ENCODE measurements at places on chromosomes 2 and 18.
A peak's percentile ranks its signal among the peaks of the same experiment; 100 is the strongest.

- no peak for DNase-seq
These were observed 103.3 kb downstream of the PLA2R1 start for GRCh38 chr2:159959136-159959535.

GRCh38 chr2:30262716-30263309 lies 31.5 kb downstream of the LBH start:
- peak; percentile 0 for DNase-seq

DNA sequence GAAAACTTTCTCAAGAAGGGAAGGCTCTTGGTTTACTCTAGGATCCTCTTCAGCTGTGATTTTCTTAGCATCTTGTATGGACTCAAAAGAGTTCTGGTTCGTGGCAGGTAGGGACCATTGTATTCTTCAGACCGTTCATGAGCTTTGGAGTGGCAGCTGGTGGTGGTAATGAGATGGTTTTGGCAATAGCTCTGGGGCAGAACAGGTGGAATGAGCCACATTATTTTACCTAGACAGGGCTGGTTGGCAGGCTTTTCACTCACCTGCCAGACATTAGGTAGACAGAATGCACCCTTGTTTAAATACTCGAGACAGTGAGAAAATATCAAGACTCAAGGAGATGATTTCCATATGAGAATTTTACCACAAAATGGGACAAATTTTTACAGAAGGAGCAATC lies 26.2 kb upstream of the MGAT5 start:
- DNase-seq, result no peak

GRCh38 chr2:206084870-206085741 lies 868 bp downstream of the INO80D start:
- DNase-seq, result peak; percentile 50

GRCh38 chr2:240930096-240930630 lies 24.0 kb downstream of the CROCC2 start:
- no peak for DNase-seq

GRCh38 chr2:65153515-65153914 lies 23.6 kb upstream of the RAB1A start:
- DNase-seq, result no peak

DNA sequence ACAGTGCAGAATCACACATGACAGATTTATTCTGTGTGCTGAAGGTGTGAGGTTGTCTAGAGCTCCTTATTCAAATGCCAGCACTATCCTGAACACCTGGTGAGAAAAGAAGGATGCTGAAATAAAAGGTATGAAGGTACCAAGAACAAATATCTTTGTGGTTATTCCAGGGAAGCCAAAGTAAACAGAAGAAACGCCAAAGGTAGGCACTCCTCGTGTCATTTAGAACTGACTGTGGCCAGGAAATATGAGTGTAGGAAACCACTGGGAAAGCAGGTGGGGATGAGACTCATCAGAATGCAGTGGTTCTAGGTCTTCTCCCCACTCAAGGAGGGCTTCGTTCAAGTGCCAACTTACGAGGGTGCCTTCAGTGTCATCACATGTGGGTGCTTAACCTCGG lies 80.8 kb downstream of the KIF5C start:
- no peak for DNase-seq

- no peak for DNase-seq
These were observed 696.7 kb upstream of the SOX11 start for GRCh38 chr2:4995466-4995865.

DNA sequence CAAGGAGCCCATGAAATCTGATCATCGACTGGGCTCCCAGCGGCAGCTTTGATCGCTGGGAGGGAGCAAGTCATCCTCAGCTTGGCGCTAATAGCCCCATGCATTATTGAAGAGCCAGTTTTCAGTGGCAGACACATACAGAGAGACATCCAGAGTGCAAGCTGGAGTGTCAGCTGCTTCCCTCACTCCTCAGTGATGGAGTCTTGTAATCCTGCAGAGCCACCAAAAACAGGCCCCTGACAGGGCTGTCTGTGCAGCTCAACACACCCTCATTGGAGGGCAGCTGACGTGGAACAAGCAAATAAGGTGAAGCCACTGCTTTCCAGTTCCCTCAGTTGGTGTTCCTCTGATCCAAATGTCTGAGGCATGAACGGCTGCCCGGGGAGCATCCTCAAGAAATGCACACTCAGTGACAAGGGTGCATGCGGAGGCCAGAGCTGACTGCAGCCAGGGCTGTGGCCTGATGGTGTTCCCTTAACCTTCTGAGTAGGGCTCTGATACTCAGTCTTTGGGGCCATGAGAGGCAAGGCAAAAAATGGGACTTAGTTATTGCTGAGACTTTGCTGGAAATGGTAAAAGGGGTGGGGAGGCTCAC lies 97.4 kb downstream of the RHOB start:
- no peak for DNase-seq

GRCh38 chr2:18791172-18791797 lies 201.9 kb upstream of the NT5C1B start:
- no peak for DNase-seq

DNA sequence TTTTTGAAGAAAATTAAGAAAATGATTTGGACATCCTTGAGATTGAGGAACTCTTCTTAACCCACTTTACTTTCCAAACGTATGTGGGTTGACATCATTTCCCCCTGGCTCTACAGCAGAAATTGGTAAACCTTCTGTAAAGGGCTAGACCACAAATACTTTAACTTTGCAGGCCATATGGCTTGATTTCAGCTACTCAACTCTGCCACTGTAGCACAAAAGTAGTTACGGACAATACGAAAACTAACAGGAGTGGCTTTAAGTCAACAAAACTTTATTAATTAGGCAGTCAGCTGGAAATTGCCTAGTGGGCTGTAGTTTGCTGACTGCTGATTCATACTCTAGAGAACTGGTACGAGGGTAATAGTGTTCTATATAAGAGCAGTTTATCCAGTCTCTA lies 83.2 kb upstream of the DTNB start:
- DNase-seq, result no peak

DNA sequence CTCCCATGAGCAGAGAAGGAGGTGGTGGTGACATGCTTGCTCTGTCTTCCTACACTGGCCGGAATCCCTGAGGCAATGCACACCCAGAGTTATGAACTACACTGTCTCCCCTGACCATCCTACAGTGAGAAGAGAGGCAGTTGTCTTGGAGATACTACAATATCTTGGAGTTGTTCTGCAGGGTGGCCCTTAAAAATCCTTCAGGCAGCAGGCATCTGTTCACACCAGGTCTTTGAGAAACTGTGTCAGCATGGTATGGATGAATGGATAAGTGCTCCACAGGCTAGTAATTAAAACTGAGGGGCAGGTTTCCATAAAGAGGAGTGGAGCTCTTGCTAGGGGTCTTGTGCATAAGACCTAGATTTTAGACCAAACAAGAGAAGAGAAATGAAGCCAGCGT lies 223.7 kb upstream of the COPS8 start:
- no peak for DNase-seq

DNA sequence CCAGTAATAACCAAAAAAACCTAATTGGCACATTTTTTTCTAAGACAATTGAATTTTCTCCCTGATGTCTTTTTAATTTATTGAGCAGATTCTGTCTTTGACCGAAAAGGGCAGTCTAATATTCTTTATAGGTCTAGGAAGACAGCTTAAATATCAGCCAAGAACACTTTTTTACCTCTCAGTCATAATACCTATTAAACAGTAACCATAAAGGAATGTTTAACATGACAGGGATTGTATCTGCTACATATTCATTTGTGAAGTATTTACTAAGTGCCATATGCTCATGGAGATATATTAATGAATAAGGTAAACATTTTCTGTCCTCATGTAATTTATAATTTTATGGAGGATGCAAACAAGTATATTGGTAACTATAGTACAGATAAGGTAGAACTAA lies 3.1 kb upstream of the HTR2B start:
- DNase-seq, result no peak

DNA sequence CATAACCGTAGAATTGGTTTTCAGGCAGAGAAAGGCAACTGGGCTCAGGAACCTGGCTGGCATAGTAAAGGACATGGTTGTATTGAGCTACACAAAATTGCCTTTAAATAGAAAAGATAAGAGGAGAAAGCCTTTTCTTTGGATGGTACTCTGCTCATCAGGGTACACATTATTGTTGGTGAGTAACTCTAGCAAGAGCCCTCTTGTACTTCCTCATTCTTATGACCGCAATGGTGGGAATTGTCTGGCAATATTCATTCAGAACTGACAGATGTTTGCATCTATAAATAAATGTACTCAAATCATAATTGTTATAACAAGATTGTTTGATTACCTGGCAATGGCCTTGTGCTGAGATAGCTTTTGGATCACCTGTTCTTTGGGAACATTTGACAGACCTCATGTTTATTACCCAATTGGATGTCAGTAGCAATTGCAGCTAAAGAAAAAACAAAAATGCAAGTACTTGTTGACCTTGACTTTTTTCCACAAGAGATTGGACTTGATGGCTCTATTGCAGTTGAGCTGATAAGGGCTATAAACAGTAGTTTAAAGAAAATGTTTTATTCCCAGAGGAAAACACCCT lies 43.9 kb downstream of the MEIS1 start:
- no peak for DNase-seq

DNA sequence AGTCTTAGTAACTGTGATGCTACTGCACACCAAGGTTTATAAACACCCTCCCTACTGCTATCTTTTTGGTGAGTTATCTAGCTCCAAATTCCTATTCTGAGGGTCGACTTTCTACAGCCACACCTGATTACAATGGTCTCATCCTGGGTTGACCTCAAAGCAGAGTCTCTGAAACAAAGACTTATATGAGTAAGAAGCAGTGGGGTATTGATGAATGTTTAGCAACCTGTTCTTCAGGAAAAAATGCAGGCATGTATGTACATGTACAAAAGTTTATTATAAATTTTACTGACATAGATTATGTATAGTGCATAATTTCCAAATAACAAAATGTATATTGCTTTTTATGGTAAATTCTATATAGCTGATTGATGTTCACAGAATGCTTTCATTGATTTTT lies 51.6 kb upstream of the FMNL2 start:
- DNase-seq, result no peak

- no peak for DNase-seq
These were observed 90.0 kb downstream of the MBP start for GRCh38 chr18:77042583-77042982.

GRCh38 chr2:181241797-181242196 lies 215.4 kb upstream of the ITGA4 start:
- DNase-seq, result peak; percentile 20

- no peak for DNase-seq
These were observed 83.7 kb upstream of the SLC1A4 start for GRCh38 chr2:64905338-64906024.

GRCh38 chr2:172308253-172308935 lies 119.0 kb upstream of the ITGA6 start:
- DNase-seq, result no peak

DNA sequence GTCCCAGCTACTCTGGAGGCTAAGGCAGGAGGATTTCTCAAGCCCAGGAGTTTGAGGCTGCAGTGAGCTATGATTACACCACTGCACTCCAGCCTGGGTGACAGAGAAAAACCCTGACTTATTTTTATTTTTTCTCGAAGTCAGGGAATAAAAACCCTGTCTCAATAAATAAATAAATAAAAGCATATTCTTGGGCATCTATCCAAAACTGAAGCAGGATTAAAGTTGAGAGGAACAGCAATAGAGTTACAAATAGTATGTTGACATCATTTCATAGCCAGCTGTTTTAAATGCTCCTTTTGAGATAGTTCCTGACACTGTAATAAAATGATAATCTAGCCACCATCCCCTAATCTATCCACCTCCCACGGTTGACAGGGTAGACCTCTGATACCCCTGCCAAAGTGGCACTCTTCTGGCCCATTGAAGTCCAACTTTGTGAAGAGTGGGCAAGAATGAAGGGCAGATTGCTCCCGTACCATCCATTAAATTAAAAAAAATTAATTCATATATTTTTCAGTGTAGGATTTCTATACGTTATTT lies 42.3 kb upstream of the LPIN2 start:
- no peak for DNase-seq

Data from activated CD4-positive, alpha-beta T cell treated with anti-CD3 and anti-CD28 coated beads for 48 hours (primary cell).